ENCODE measurements at places on chromosomes 16 and 17.

DNA sequence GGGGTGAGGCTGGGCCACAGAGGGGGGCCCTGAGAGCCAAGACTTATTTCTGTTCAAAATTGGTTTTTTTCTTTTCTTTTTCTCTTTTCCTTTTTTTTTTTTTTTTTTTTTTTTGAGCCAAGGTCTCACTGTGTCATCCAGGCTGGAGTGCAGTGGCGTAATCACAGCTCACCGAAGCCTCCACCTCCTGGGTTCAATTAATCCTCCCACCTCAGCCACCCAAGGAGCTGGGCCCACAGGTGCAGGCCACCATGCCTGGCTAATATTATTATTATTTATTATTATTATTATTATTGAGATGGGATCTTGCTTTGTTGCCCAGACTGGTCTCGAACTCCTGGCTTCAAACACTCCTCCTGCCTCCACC is 17.5 kb upstream of the CACNA1H start:
- no peak for DNase-seq

DNA sequence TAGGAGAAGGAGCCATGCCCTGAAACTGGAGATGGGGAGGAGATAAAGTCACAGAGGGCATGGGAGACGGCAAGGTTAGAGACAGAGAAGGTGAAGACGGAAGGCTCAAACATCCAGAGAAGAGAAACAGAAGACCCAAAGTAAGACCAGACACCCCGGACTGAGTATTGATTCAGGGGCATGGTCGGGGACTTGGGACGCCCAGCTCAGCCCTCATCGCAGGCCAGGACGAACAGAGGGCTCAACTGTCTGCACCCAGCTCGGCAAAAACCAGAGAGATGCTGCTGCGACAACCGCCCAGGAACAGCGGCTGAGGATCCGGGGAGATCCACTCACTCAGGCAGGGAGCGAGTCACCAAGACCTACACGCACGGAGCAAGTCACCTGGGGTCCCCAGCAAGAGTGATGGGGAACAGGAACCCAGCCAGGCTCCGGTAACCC is 999 bp downstream of the XYLT1 start:
- DNase-seq: no peak

- DNase-seq: no peak
Observed at GRCh38 chr17:78798695-78799559, 16.9 kb upstream of the CYTH1 start.

- no peak for DNase-seq
Observed at GRCh38 chr17:29250666-29251065, 4.0 kb downstream of the CRYBA1 start.

- no peak for DNase-seq
Observed at GRCh38 chr16:81327011-81327410, 12.2 kb downstream of the GAN start.

DNA sequence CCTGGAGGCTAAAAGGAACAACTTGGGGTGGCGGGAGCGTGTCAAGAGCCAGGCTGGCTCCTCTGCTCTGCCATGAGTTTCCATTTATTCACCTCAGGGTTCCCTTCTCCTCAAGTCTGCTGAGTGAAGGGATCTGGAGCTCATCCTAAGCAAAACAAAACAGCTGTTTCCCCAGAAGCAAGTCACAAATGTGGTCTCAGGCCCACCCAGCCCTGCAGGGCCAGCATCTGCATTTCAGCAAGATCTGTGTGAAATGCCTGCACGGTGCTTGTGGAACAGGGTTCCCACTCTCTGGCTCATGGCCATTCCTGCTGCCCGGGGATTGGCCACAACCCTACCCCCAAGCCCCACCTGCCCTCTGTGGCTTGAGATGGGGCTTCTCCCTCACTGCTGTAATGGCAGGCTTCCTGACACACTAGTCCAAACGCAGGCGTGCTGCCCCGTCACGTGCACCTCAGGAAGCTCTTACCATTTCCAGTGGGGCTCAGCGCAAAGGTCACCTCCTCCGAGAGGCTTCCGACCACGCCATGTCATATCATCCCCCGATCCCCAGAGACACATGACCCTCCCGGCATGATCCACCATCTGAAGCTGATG is 2.3 kb downstream of the SLC38A8 start:
- DNase-seq: no peak

DNA sequence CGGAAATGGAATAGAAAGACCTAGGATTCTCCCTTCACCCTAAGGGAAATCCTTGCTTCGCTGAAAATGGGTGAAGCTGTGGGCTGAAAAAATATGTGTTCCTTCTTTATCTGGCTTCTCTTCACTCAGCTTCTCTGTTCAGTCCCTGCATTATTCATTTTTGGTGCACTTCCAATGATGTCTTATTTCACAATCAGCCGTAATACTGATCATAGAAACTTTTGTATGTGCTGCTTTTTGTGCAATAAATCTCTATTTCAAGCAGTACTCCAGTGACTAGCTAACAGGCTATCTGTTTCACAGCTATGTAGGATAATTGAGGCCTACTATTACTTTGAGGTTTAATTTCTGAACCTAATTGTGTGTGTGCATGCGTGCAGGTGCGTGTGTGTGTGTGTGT is 144.6 kb downstream of the FOXL1 start:
- no peak for DNase-seq

DNA sequence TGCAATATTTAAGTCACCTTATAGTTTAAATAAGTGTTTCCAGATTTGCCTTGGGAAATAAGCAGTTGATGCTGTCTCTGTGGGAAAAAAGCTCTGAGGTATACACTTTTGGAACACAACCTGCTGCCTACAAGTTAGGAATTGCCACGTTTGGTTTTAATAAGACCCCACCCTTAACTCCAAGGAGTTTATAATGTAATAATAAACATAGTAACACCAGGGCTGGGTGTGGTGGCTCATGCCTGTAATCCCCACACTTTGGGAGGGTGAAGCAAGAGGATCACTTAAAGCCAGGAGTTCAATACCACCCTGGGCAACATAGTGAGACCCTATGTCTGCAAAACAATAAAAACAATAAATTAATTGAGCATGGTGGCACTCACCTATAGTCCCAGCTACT is 15.9 kb upstream of the SMG1 start:
- no peak for DNase-seq

DNA sequence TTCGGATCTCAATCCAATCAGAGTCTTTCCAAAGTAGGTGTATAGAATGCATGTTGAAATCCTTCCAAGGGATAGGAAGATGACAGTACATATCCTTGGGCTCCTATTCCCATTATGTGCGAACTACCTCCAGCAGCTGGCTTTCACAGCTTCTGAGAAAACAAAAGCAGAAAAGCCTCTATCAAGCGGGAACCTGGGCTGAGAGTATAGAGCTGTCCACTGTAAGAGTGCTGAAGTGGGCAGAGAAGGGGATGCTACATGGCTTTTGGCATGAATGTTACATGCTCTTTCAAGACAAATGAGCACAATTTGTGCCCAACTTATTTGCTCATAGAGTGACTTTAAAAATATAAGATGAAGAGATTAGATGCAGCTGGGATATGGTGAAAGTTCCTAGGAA is 993.5 kb downstream of the CDH8 start:
- no peak for DNase-seq

DNA sequence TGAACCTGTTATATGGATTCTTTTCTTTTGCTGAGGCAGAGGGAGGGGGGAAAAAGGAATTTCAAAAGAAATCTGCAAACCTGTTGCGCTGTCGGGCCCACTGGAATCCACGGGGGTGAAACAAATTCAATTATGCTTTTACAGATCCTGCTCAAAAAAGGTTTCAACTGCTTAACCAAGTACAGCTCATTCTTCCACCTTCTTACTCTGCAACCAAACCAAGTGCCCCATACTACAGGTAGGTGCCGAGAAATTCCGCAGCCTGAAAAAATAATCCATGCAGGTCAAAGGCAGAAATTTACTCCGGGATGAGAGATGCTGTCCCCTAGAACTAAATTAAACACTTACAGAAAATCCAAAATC is 416 bp downstream of the RNF43 start:
- no peak for DNase-seq

- no peak for DNase-seq
Observed at GRCh38 chr17:79026376-79027273, 2.7 kb downstream of the C1QTNF1 start.

- DNase-seq: no peak
Observed at GRCh38 chr16:84876873-84877606, 57.3 kb downstream of the CRISPLD2 start.

GRCh38 chr17:71866095-71866494 is 254.7 kb upstream of the SOX9 start:
- no peak for DNase-seq

- DNase-seq: no peak
Observed at GRCh38 chr17:41387670-41388069, 5.6 kb upstream of the KRT34 start.

DNA sequence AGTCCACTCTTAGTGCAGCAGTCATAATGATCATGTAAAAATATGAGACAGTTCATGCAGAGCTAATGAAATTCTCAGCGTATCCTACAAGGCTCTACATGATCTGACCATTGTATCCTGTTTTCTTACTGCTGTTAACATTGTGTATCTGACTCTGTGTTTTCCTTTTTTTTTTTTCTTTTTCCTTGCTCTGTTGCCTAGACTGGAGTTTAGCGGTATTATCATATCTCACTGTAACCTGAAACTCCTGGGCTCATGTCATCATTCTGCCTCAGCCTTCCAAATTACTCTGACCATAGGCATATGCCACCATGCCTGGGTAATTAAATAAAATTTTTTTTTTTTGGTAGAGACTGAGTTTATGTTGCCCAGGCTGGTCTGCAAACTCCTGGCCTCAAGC is 12.1 kb downstream of the DUS2 start:
- DNase-seq: no peak

DNA sequence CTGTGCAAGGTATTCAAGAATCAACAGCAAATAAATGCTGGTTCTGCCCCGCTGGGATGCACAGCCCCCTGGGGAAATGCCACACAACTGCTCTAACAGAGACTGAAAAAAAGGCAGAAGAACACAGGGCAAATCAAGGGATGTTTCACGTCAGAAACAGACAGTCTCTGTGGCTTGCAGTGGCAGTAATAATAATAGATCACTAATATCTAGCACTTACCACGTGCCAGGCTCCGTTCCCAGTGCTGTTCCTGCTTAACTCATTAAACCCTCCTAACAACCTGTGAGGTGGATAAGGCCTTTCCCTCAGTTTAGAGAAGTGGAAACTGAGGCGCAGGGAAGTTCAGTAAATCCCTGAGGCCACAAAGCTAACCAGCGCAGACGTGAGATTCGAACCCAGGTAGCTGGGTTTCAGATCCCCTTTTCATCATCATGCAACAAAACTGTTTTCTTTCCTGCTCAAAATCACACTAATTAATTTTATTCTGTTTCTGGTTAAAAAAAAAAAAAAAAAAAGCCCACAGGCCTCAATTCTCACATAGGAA is 36.7 kb downstream of the ARHGAP17 start:
- DNase-seq: no peak

- peak; percentile 12 for DNase-seq
Observed at GRCh38 chr17:35766903-35767510, 6.3 kb downstream of the C17orf50 start.

- DNase-seq: no peak
Observed at GRCh38 chr16:69407702-69408323, 16.6 kb upstream of the CYB5B start.

- no peak for DNase-seq
Observed at GRCh38 chr17:74295625-74296547, 21.9 kb downstream of the DNAI2 start.

- DNase-seq: no peak
Observed at GRCh38 chr16:11901091-11901490, 14.7 kb downstream of the GSPT1 start.

DNA sequence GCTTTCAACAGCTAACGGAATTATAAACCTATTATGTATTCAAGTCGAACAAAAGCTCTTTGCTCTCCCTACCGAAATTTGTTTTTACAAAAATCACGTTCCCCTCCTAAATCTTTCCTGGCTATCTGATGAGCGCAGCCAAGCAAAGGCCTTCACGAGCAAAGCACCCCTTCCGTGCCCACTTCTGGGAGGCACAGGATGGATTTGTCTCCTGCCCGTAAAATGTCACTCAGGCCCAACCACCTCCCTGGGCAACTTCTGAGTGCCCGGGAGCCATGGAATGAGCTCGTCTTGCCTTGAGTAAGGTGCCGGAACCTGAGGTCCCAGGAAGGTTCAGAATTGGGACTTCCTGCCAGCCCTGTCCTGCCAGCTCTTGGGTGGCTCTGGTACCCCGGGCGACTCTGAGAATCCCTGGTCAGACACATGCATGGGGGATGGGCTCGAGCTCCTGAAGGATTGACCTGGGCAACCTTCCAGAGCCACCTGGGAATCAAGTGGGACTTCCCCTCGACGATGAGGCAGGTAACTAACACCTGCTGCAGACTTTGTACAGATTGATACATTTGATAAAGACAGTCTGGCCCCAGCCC is 19.8 kb downstream of the SLC7A5 start:
- DNase-seq: no peak

DNA sequence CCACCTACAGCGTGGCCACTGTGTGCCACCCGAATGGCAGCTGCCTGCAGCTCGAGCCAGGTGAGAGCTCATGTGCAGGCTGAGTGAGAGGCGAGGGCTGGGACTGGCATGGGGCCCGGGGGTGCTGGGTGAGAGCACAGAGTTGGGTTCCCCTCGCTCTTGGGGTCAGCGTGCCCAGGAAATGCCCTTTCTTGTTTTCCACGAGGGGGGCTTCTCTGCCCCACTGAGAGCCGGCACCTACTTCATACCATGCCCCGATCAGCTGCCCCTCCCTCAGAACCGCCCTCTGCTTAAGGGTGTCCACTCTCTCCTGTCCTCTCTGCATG is 10.1 kb downstream of the ACE start:
- DNase-seq: no peak

GRCh38 chr17:41377546-41377945 is 4.6 kb downstream of the KRT34 start:
- DNase-seq: no peak

DNA sequence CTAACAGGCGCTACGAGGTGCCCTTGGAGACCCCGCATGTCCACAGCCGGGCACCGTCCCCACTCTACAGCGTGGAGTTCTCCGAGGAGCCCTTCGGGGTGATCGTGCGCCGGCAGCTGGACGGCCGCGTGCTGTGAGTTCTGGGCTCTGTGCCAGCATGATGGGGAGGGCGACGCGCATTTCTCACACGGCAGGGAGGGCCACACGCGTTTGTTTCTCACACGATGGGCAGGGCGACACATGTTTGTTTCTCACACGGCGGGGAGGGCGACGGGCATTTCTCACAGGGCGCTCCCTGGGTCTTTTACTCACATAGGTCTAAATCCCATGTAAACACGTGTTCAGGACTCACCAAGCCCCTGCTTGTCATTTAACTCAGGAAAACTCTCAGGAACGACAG is 4.4 kb downstream of the GAA start:
- DNase-seq: peak; percentile 69

GRCh38 chr17:416293-417206 is 63.9 kb upstream of the RPH3AL start:
- DNase-seq: no peak

- DNase-seq: no peak
Observed at GRCh38 chr16:931626-932500, 38.9 kb downstream of the LMF1 start.

DNA sequence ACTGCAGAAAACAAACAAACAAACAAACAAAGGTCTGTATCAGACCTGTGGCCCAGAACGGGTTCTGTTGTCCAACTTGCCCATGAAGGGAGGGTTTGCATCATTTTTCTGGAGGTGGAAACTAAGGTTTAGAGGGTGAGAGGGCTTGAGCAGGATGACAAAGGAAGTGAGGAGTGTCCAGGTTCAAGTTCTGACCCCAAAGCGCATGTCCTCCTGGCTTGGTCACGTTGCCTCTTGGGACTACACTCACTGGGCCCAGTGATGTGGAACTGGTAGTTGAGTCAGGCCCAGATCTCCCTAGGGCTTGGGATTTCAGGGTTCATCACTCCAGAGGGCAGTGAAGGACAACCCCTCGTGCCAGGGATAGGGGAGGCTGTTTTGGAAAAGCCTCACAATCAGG is 1.8 kb downstream of the SREBF1 start:
- no peak for DNase-seq

- peak; percentile 19 for DNase-seq
Observed at GRCh38 chr17:35612924-35613521, 25.9 kb downstream of the AP2B1 start.
